ENCODE measurements at places on chromosomes 1 and 21. TPM values are rescaled to one million over a fixed set of nuclear protein-coding genes. Genes with fewer than 3 reads are reported as not detected.

RNF186 gene
- not detected for total RNA-seq

PROX1 gene
- total RNA-seq, result 3.2 TPM

HSD3B2 gene
- total RNA-seq, result not detected

KCNK2 gene
- total RNA-seq, result 3.7 TPM

SMPDL3B gene
- total RNA-seq, result not detected

KANK4 gene
- total RNA-seq, result 0.16 TPM

C1QB gene
- total RNA-seq, result 126 TPM

DNA sequence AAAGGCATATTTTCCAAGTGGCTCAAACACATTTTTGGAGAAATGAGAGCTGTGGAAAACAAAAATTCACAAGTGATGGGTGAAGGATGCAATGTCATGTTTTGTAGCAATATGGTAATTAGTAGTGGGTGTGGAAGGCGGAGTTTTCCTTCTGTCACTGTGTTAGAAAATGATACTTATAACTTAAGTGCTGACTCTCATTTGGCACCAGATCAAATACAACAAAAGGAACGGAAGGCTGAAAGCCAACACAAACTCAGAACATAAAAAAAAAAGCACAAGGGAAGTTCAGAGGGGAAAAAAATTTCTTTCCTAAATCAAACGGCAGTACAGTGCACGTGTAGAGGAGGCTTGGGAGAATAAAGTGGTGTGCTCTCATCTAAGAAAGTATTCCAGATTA, at the start of gene TNFSF18:
TNFSF18 (minus strand) TSS at position 77 of the 400 bp plus-strand sequence; CDS start at position 32, 45 bp downstream.
- ATAC-seq, result peak; percentile 53

DNA sequence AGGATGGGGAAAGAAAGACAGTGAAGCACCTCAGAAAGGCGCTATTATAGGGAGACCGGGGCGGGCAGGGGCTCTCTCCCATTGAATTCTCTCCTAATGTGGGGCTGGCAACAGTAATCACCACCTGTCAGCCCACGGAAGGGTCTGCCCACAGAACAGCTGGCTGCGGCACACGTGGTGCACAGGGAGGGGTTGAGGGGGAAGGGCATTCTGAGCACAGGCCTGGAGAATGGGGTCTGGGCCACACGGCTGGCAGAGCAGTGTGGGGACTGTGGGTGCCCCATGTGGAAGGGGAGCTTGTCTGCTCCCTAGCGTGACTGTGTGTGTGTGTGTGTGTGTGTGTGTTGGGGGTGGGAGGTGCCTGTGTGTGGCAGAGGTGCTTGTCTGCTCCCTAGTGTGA, 4.1 kb downstream of the OLFML3 start:
- no peak for ATAC-seq

GRCh38 chr1:234309243-234309597, 64.0 kb upstream of the COA6 start:
- no peak for ATAC-seq

GRCh38 chr1:36590771-36591170, 108.1 kb upstream of the CSF3R start:
- ATAC-seq, result no peak

- no peak for ATAC-seq
These were observed 462.2 kb upstream of the CXADR start for GRCh38 chr21:17050646-17051045.

DNA sequence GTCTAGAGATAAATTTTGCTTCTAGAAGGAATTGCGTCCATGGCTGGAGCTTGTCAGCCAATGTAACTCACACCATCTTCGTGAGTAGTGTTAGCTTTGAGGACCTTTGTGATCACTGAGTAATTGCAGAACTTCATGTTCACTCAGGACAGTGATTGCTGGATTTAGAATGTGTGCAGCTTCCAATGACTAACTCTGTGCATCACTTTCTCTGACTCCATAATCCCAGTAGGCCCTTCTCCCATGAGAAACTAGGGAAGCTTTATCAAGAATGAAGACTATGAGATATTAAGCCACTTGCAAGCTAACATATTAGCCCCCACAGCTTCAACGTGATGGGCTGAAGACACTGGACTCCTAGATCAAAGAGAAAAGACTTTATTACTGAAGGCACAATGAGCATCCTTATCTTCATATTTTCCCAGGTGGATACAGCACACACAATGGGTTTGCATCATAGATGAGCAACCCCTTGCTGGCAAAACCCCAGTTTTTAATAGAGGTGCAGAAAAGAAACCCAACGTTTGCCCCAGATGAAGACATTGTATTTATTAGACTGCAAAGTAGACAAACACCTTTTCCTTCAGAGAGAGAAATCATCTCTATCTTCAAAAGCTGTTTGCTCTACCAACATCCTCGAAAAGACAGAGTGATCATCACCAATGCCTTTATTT, 561.0 kb downstream of the LTN1 start:
- ATAC-seq, result no peak

DNA sequence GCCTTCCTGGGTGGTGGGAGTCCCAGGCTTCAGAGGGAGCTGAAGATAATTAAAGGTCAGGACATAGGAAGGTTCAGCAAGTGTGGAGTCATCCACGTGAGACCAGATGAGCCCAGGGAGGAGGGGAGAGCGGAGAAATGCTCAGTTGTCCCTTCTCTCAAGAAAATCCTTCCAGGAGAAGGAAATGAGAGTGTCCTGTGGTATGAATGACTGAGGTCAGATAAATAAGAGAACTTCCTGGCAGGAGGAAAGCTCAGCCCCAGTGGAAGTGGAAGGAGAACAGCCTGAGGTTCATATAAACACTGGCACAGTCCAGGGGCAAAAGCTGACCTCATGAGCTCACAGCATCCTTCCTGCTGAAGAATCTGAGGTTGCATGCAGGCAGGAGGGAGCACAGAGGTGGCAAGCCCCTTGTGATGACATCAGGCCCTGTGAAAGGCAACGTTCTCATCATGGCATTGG, 97.6 kb downstream of the NAV1 start:
- no peak for ATAC-seq

DNA sequence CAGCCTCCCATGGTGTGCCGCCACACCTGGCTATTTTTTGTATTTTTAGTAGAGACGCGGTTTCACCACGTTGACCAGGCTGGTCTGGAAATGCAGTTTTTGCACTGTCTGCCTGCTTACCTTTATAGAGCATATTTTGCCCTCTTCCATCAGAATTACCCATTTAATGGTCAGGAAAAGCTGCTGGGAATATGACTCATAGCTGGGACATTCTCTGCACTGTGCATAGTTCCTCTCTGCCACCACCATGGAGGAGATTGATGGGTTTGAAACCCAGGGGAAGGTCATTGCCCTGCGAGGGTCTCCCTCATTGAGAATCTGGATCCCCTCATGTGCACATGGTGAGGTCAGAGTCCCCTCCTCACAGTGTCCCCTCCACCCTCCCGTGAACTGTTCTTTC, 32.1 kb downstream of the MX1 start:
- no peak for ATAC-seq

GRCh38 chr1:41803656-41804055, 115.1 kb downstream of the HIVEP3 start:
- ATAC-seq, result no peak

GRCh38 chr1:39672551-39672947, 642 bp upstream of the NT5C1A start:
- ATAC-seq, result peak; percentile 19

- no peak for ATAC-seq
These were observed 102.3 kb downstream of the CDC42BPA start for GRCh38 chr1:227215863-227216510.

Data from gastroesophageal sphincter (tissue), 4 donors.